ENCODE measurements at places on chromosomes 2 and 18.
A peak's percentile ranks its signal among the peaks of the same experiment; 100 is the strongest.

GRCh38 chr18:74947875-74948274 lies 261.1 kb downstream of the PTGR3 start:
- DNase-seq = no peak

DNA sequence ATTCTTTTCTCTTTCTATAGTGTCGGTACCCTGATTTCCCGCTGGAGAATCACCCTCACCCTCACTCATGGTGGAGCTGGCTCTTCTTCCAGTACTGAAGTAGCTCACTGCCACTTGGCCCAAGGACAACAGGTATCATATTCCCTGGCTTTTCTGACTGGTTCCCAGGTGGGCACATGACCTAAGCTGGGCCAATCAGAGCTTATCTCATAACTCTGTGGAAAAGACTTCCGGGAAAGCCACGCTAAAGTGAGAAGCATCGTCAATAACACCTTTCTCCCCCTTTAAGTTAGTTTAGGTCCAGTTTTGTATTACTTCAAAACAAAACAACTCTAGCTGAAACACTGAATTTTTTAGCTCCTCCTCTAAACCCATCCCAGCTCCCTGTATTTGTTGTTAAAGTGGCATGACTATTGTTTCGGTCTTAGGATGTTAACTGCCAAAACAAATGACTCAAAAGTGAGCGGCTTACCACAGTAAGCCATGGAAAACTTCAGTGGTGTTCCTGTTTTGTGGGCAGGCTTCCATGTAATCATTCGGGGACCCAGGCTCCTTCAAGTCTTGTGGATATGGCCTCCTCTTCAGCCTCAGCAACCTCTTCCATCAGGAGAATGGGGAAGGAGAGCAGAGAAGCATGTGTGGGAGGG lies 137.4 kb upstream of the DLX2 start:
- DNase-seq = no peak

DNA sequence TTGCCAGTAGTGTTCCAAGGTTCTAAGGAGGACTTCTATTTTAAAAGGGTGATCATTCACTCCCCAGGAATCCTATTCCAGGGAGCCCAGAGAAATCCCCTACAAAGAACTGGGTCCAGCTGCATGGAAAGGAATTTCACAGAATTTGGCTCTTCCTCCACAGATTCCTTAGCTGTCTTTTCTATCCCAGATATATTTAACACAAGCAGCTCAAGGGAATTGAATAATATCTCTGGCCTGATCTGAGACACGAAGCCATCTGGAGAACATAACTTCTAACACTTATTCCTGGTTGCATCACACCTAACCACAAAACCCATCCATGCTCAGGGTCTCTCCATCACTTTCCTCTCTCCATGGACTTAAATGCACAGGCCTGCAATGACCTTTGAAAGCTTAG lies 306.7 kb upstream of the ACVR2A start:
- DNase-seq = no peak

- peak; percentile 44 for DNase-seq
These were observed at the start of gene SP100 for GRCh38 chr2:230416061-230416721. TSS of gene SP100 (plus strand) at chr2:230416201. CDS start at chr2:230416297, 96 bp downstream.

- DNase-seq = no peak
These were observed 22.4 kb downstream of the RTP5 start for GRCh38 chr2:241891988-241892298.

DNA sequence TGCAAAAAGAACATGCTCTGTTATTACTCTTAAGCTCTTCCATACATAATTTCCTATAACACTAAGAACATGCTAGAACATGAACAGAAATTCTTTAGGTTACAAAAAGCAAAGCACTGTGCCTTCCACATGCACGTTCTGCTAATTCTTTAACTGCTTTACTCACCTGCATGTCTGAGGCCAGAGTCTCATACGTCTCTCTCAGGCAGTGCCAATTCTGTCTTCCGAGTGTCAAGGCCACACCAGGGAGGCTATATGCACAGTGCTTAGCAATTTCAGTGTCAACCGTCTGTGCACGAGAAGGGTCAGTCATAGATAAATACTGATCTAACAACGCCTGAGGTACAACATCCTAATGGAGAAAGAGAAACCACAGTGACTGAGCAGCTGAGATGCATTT lies 55.1 kb downstream of the PPP4R1 start:
- no peak for DNase-seq

GRCh38 chr2:221449406-221449805 lies 122.7 kb downstream of the EPHA4 start:
- DNase-seq = no peak

DNA sequence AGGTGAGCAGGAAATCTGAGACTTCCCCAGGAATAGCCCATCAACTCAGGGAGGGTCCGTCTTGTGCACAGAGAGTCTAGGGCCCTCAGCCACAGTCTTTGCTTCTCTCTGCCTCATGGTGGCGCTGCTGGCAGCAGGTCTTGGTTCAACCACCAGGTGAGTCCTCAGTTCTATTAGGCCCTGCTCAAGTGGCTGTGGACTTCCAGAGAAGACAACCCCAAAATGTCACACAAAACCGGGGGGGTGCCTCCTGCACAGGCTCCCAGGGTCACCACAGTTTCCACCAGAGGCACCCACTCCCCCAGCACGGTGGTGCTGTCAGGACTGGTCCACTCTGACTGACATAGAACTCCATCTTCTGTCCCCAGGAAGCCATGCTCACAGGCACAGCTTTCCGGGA lies 2.4 kb upstream of the CHRNG start:
- no peak for DNase-seq

GRCh38 chr18:58140387-58141325 lies 96.6 kb downstream of the NEDD4L start:
- DNase-seq = no peak

DNA sequence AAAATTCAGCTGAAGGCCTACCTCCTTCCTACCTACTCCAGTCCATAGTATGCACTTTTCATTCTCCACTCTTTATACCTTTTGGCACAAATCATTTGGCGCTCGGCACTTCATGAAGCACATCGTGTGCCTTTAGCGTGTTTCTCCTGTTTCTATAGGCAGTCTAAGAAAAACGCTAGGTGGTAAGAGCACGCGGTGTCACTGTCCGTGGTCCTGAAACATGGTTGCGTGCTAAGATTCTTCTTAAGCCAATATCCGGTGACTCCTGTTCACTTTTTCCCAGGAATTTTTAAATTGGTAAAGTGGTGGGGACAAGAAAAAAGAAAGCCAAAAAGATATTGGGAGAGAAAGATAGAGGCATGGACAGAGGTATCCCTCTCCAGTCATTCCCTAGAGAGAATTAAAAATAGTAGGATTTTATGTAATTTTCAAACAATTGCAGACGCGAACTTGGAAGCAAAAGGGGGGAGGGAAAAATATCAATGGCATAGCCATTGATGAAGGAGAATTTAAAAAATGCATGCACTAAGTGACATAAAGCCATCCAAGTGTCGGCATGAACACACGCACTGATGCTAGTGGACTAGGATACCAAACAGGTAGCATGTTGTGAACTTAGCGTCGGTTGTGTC lies 1.4 kb upstream of the CTNNA2 start:
- no peak for DNase-seq

GRCh38 chr2:176979981-176980710 lies 232.4 kb upstream of the HNRNPA3 start:
- no peak for DNase-seq

GRCh38 chr2:207810200-207810788 lies 40.6 kb upstream of the FZD5 start:
- no peak for DNase-seq

DNA sequence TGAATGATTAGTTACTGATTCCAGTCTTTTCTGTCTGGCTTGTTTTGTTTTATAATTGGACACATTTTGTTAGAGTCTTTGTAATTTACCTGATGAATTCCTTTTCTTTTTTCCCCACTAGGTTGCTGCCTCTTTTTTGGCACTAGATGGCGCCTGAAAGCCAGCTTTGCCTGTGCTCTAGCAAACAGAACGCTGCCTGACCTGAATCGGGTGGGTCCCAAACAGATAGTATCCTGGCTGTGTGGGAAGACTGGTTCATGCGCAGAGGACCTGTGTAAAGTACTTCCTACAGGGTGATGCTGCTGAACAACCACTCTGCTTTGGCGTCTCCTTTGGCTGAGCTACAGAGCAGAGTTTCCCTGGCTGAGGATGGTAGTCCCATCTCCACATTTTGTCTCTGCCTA lies 288.2 kb downstream of the IKZF2 start:
- no peak for DNase-seq

Measured in stimulated activated CD8-positive, alpha-beta memory T cell treated with anti-CD3 and anti-CD28 coated beads, Interleukin-4, amount 100 ng/mL, for 1 hour (primary cell).